ENCODE measurements at places on chromosomes 7 and 10.

- DNase-seq = no peak
These were observed 123.3 kb downstream of the USP6NL start for GRCh38 chr10:11488126-11488525.

DNA sequence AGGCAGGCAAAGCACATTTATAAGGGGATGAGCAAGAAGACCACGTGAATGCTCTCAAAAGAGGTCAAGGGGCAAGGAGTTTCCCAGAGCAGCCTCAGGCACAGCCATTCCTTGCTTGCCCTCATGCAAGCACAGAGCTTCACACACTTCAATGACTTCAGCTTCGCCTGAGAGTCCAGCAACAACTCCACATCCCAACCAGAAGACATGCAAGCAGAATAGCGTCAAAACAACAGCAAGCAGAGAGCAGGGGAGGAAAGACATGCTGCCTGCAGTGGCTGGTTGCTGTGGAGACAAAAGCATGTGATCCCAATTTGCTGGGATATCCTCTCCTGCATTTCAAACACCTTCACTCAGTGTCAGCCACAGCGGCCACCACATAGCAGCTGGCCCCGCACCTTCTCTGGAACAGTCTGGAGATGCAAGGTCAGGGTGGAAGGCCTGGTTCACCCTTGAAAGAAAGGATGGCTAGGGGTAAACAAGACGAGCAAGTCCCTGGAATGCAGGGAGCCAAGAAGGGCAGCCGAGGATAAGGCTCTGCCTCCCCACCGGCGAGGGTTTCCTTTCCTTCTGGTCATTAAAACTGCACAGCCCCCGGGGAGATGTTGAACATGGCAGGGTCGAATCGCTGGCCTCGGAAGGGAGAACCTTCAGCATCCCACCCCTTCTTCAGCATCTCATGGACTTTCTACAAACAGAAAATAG lies 60.2 kb upstream of the CAMK2B start:
- no peak for DNase-seq

- DNase-seq = no peak
These were observed 274 bp downstream of the PITX3 start for GRCh38 chr10:102241032-102241443.

DNA sequence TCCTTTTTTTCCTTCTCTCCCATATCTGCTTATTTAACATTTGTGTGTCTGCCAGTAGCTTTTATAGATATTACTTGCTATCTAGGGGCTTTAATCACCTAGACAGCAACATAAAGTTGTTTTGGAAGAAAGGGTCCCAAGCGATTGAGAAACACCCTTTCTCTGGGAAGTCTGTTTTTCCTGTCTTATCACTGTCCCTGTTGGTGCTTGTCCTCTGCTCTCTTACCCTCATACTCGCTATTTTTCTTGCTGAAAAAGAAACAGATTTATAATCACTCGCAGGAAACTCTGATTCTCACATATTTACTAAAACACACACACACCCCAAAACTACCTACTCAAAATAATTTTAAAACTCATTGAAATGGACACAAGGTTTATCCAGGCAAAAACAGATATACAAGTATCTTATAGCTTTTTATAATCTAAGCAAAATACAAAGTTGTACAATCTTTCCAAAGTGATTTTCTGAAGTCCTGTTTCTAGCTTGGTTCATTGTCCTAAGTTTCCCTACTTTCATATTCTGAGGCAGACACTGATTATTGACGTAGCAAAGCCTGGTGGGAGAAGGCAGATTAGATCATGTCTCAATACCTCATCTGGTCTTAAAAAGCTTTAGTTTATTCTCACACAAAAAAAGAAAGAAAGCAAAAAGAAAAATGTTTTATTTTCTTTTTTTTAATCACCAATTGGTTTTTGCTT lies 157.3 kb downstream of the CACNA2D1 start:
- no peak for DNase-seq

GRCh38 chr7:102320601-102321350 lies 34.1 kb downstream of the SH2B2 start:
- DNase-seq = no peak

DNA sequence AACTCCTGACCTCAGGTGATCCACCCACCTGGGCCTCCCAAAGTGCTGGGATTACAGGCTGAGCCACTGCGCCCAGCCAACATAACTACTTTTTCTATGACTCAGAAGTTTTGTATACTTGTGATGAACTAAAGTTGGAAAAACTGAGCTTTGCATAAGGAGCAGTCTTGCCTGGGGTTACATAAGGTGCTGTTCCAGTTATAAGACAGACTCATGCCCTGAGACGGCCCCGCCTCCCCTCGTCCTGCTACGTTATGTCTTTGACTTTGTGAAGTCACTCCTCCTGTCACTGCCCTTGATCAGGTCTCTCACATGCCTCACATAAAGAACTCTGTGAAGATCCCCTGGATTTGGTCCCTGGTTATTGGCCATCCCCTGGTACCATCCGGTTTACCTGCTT lies 40.4 kb upstream of the OPN4 start:
- DNase-seq = no peak

GRCh38 chr7:143499743-143500348 lies 22.2 kb downstream of the TAS2R41 start:
- DNase-seq = no peak

DNA sequence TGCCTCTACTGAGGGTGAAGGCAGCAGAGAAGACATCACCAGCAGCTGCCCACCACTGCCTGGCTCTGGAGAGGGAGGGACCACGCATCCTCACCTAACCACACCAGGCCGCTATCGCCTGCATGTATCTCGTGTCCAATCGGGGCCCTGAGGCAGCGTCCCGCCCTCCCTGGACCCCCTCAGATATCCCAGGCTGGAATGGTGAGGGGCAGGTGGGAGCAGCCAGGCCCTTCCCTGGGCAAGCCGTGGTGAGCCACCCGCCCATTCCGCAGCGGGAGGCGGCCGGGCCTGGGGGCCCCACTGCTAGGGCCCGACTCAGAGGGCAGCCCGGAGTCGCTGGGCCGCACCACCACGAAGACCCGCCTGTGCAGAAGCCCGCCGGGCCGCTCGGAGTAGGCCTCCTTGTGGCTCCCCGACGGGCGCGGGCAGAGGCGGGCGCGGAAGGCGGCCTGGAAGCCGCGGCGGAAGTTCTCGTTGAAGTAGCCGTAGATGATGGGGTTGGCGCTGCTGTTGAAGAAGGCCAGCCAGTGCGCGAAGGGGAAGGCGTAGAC lies 21.6 kb upstream of the PPA1 start:
- no peak for DNase-seq

GRCh38 chr7:132145466-132145865 lies 430.8 kb downstream of the PLXNA4 start:
- DNase-seq = peak; percentile 36

- no peak for DNase-seq
These were observed 84.4 kb downstream of the USP6NL start for GRCh38 chr10:11527068-11527467.

GRCh38 chr7:49845626-49846025 lies 72.2 kb downstream of the VWC2 start:
- no peak for DNase-seq

DNA sequence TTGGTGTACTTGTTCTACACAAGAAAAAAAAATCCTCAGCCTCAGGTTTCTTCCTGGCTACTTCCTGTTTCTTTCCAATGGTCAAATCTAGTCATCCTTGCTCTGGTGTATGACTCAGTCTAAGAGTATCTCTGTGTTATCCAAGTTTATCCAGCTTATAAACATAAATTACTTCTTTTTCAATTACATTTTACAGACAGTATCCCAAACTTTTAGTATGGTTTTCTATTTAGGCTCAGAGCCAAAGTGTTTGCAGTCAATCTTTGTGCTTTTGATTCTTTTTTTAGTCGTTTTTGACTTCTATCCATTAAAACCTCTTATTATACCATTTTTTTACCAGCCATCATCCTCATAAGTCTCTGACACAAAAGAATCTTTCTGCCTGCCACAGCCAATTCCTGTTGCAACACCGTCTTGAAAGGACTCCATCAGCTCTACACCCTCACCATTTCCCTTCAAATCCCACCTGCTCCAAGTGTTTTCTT lies 294.6 kb downstream of the PTEN start:
- no peak for DNase-seq

- no peak for DNase-seq
These were observed 84.2 kb downstream of the CACNA2D1 start for GRCh38 chr7:82359426-82359825.

- no peak for DNase-seq
These were observed 206.4 kb upstream of the GALNT17 start for GRCh38 chr7:70925411-70926115.

DNA sequence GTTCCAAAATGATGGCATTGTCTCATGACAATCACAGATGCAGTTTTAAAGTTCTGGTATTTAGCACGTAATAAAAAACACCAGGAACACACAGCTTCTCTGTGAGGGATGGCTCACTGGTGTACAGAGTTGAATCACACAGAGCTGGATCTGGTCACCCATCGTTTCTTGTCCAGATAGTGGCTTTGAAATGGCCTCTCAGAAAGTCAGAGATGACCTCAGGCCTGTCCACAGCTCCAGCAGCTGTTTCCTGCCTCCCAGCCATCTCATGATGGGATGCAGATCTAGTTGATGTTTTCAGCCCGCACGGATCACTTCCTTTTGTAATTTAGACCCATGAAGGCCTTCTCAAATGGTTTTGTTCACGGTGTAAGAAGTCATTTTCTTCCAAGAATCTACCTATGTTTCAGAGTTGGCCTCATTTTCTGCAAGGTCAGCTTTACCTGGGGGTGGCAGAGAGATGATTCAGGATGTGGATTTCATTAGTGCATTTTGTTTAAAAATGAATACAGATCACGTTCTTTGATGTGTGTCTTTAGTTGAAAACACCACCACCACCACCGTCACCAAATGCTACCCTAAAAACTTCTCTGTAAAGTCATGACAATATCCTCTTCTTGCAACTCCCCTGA lies 166.2 kb downstream of the SNX10 start:
- no peak for DNase-seq

- DNase-seq = no peak
These were observed 50.0 kb upstream of the EMX2 start for GRCh38 chr10:117492504-117492903.

- DNase-seq = no peak
These were observed 195.0 kb downstream of the AHR start for GRCh38 chr7:17493446-17493845.

DNA sequence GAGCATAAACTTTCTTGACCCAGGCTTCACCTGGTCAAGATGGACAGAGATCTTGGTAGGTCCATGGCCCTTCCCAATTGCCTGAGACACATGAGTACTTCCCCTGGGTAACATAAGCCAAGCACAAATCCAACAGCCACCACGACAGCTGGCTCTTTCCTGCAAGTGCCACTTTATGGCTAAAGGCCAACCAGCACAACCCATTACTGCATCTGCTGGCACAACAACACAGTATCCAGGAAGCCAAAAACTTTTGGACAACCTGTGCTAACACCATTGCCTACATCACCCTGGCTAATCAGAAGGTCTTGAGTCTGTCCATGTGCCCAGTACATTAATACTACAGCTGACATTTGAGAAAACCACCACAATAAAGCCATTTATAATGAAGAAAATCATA lies 548.0 kb upstream of the SEMA3D start:
- no peak for DNase-seq

DNA sequence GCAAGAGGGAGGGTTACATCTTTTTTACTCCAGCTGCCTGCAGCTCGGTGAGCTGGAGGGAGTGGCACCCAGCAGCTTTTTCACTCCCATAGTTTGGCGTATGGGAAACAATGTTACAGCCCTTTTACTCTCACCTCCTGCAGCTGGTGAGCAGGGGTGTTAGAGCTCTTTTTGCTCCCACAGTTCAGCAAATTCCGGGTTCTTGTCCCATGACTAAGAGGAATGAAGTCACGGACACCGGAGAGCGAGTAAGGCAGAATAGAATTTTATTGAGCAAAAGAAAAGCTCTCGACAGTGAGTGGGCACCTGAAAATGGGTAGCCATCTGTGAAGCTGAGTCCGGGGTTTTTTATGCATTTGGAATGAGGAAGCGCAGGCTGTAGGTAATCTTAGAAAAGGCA lies 446.6 kb downstream of the GFRA1 start:
- DNase-seq = no peak

DNA sequence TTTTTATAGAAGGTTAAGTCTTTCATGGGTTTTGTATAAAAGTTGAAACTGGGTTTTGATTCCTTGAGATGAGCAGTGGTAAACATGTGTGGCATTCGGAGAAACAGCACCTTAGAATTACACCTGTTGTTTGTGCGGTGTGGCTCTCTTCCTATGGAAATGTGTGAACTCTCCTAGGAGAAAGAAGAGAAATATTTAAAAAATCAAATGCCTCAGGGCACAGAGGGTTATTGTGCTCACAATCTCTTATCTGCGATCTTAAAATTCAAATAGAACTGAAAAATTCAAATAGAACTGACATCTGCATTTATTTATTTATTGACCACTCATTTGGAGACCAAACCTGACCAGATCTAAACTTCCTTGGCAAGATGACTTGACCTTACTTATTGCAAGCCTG lies 18.1 kb upstream of the NRP1 start:
- no peak for DNase-seq

- DNase-seq = peak; percentile 44
These were observed 115.3 kb downstream of the ST7 start for GRCh38 chr7:117068511-117069145.

- DNase-seq = no peak
These were observed 38.8 kb downstream of the PIK3AP1 start for GRCh38 chr10:96681524-96681923.

- DNase-seq = no peak
These were observed 7.7 kb upstream of the GSTO1 start for GRCh38 chr10:104246976-104247375.

GRCh38 chr10:34780818-34781380 lies 34.2 kb downstream of the PARD3 start:
- no peak for DNase-seq

GRCh38 chr10:18196806-18197550 lies 56.8 kb downstream of the CACNB2 start:
- DNase-seq = no peak

GRCh38 chr10:78258323-78259030 lies 224.8 kb downstream of the RPS24 start:
- DNase-seq = no peak

- DNase-seq = no peak
These were observed 479.7 kb downstream of the DNAJB9 start for GRCh38 chr7:109049366-109049765.

GRCh38 chr10:6173203-6173602 lies 29.5 kb upstream of the PFKFB3 start:
- no peak for DNase-seq

DNA sequence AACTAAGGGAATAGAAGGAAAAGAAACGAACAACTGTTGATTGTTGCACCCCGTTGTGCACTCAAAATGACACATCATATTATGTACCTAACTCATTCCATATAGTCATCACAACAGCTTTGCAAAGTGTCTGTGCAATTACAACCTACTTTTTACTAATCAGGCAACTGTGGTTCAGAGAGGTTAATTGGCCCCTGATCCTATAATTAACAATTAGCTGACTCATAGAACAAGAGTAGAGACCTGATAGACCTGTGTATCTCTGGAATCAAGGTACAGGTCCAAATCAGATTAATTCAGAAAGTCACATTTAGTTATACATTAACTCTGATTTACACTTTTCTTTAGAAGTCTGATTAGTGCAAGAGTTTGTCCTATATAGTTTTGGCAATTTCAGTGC lies 122.5 kb upstream of the CDK13 start:
- no peak for DNase-seq
